Cardiac muscle cell (in vitro differentiated cells and primary cell): ENCODE measurements at places on chromosomes 5 and 9.

GRCh38 chr9:121725008-121725775, 73.8 kb downstream of the DAB2IP start:
- peak; percentile 56 for DNase-seq

DNA sequence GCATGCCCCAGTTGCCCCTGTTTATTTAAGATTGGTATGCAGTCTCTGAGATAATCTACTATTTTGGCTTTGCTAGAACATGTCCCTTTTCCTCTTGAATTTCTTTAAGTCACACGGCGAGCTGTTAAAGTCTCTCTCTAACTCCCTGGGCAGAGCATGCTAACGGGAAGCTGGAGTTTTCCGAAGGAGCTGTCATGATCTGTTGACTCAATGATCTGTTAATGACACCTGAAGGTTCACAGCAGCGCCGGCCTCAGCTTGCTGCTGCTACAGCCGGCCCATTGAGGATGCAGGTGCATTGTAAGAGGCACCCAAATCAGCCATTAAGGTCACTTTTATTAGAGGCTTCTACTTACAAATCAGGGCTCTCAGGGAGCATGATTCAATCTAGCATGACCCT, 1203.4 kb downstream of the MAT2B start:
- peak; percentile 20 for DNase-seq

GRCh38 chr5:151037561-151038411, 17.4 kb downstream of the GPX3 start:
- no peak for DNase-seq

DNA sequence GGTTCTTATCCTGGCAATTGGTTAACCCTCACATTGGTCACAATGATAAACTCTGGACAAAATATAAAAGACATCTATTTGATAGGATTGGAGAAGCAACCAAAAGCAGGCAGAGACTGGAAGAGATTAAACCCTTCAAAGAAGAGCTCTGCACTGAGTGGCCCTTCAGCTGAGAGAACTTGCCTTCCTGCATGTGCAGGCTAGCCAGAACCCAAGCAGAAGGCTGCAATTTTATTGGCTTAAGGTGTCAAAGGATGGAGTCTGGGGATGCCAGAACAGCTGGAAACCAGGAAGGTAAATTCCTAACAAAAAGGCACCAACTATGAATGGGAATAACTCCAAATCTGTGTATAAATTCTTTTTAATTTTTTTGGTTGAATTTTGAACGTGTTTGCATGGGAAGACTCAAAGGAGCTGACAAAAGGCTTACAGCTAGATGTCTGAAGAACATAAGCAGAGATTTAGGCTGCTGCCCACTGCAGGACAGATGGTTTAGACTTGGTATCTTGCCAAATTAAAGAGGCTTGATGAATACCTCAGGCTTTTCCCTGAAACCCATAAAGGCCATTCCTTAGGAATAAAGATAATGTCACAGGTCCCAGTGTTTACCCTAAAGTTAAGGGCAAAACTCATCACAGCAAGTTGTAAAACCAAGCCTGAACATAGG, 66.3 kb downstream of the NR2F1 start:
- no peak for DNase-seq

GRCh38 chr5:45411971-45412612, 284.1 kb downstream of the HCN1 start:
- no peak for DNase-seq

DNA sequence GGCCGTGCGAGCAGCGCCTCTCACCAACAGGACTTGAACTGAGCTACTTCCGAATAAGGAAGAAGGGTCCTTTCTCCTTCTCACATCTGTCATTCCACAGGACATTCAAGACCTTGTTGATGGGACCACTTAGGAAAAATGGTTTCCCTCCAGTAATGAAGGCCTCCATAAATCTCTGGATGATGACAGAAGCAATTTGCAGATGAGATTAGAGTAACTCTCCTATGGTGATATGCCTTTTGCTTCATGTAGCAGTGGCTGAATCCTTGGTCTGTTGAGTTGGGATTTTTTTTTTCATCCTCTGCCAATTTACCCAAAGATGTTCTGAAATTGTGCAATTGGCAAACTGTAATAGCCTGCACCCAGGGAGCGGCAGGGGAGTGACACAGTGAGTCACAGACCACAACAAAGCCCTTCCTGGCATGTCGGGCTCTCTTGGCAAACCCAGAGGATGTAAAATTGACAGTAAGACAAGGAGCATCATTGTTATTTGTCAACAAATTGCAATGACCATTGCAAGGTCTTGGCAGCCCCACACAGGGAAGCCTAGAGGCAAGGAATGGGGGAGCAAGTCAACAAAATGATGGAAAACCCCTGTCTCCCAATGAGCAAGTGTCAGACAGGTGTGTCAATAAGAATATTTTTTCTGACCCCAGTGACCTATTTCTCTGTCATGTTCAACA, 275.9 kb downstream of the ACTL7B start:
- DNase-seq = peak; percentile 41

DNA sequence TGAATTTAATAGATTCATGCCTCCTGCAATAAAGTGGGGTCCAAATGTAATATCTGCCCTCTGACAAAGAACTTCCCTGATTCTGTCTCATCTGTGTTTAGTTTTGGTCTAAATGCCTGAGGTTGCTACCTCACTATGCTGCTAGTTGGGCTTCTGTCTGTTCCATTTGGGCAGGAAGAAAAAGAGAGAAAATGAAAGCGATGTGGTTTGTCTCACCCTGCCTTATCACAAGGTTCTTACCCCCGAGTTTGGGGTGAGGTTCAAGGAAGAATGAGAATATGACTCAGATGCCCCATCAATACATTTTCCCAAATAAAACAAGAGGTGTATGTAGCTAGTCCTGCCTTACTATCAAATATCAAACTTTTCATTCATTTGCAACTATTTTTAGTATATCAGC, 132.1 kb upstream of the MTAP start:
- no peak for DNase-seq

DNA sequence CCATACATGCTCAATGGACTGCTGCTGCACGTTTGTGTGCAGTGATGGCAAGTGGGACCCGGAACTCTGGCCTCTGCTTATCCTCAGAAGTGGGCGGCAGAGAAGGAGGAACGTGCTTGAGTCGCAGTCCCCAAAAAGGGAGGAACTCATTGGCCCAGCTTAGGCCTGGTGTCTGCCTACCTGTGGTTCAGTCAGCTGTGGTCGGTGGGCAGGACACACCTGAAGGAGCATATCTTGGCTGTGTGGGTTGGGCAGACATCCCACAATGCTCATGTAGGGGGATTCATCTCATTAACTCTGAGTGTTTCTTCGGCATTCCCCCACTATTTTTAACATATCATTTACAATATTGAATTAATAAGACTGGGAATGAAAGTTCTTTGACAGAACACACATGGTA, 122.9 kb upstream of the IL12B start:
- no peak for DNase-seq

DNA sequence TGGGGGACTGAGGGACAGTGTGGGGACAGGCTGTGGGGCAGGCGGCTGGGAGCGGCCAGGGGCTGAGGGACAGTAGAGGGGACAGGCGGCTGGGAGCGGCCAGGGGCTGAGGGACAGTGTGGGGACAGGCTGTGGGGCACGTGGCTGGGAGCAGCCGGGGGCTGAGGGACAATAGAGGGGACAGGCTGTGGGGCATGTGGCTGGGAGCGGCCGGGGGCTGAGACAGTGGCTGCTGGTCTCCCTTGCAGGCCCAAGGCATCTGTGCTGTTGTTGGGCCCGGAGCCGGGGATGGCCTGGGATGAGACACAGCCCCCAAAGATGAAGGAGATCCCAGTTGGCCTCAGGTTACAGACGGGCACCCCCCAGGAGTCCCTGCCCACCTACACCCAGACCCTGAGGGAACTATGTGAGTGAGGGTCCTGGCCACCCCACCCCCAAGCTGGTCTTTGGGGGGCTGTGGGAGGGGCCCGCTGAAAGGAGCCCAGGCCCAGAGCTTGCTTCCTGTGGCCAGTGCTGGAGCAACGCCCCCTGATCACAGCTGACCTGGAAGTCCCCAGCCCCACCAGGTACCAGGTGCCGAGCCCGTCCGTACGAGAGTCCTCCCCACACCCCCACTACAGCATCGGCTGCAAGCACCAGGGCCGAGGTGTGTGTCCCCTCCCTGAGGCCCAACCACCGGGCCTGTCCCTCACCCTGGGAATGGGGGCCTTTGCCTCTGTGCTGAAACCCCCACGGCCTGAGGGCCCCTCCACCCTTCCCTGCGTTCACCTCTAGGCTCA, 593 bp downstream of the STPG3 start:
- DNase-seq = no peak

DNA sequence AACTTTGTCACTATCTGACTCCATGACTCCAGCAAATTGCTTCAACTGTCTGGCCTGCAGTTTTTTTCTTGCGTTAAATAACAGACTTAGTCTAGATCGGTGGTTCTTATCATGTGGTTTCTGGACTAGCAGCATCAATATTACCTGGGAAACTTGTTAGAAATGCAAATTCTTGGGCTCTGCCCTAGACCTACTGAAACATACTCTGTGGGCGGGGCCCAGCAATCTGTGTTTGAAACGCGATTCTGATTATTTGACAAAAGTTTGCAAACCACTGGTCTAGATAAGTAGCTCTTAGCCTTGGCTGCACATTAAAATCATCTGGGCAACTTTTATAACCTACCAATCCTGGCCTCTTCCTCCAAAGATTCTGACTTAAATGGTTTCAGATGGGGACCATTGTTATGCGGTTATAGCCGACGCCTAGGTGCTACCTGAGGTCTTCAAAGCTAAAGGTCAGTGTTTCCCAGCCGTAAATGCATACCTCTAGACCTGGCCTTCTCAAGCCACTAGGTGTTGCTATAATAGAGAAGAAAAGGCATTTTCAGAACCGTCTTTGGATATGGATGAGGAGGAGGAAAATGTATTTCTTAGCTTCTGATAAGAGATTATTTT, 74.0 kb downstream of the C9orf85 start:
- no peak for DNase-seq

GRCh38 chr5:179126506-179126991, 66.4 kb downstream of the ZNF354C start:
- no peak for DNase-seq

- no peak for DNase-seq
Observed at GRCh38 chr5:142692321-142692894, 6.5 kb upstream of the FGF1 start.

GRCh38 chr5:60613826-60614225, 86.1 kb downstream of the DEPDC1B start:
- no peak for DNase-seq
